Stimulated activated CD8-positive, alpha-beta memory T cell treated with anti-CD3 and anti-CD28 coated beads, Interleukin-15, amount 100 ng/mL, for 4 hours (primary cell): ENCODE measurements at places on chromosomes 3 and 15.

DNA sequence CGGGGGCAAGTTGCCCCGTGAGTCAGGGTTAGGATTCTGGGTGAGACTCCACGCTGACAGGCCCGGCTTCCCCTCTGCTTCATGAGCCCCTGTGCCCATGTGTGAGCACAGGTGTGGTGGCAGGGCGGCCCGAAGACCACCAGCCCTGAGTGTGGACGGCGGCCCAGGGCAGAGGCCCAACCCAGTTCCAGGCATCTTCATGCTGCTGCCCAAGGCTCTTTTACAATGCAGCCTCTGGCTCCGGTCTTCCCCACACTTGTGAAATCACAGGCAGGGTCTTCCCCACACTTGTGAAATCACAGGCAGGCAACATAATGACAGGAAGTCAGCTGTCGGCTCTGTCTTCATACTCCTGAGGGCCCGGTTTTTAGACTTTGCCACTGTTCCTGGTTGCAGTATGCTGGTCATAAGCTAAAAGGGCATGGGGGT, 78.8 kb downstream of the AAGAB start:
- no peak for DNase-seq

GRCh38 chr15:80660119-80660518, 35.0 kb upstream of the ABHD17C start:
- DNase-seq = no peak

- DNase-seq = no peak
Observed at GRCh38 chr3:27312044-27312668, 57.0 kb downstream of the NEK10 start.

GRCh38 chr3:193974671-193975535, 161.0 kb upstream of the HES1 start:
- no peak for DNase-seq

- no peak for DNase-seq
Observed at GRCh38 chr3:156859578-156859977, 33.4 kb downstream of the LEKR1 start.

GRCh38 chr3:46027736-46028397, 584 bp upstream of the XCR1 start:
- no peak for DNase-seq

- DNase-seq = no peak
Observed at GRCh38 chr15:100108846-100109245, 232.9 kb downstream of the ADAMTS17 start.

DNA sequence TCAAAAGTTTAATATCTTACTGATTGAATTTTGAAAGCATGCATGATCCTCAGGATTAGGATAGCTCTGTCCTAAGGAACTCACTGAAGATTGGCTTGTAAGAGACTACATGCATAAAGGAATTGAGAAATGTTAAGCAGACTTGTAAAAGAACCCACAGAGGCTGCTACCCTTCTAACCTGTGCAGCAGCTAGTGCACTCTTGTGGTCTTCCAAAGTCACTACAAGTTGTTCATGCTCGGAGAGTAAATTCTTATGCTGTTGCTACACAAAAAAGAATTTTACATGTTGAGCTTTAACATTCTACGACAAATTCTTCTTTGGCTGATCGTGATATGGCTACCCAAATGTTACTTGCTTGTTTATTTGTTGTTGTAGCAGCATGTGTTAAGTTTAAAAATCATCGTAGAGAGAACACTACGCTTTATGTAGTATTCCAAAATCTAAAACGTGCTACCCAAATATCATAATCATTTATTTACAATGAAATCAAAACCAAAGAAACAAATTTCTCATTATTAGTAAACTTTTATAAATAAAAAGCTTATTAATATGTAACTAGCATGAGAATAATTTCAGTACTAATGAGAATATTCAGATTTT, 55.0 kb downstream of the GOLIM4 start:
- DNase-seq = no peak

- DNase-seq = no peak
Observed at GRCh38 chr3:117762621-117763037, 1053.0 kb downstream of the TUSC7 start.

GRCh38 chr3:172698631-172699030, 12.2 kb downstream of the NCEH1 start:
- no peak for DNase-seq

DNA sequence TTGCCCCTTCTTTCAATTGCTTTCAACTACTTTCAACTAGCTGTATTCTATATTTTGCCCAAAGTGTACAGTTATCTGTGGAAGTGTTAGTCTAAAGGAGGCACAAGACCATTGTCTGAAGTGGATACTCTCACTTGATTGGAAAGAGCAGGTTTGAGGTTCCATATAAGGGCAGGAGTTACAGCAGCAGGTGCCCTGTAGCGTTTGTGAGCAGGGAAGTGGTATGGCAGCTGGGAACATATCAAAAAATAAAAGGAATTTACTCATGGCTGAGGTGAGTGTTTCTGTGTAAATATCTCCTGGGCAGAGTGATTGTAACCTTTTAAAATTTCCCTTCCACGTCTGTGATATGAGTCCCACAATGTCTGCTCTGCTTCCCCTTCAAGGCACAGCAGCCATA, 38.5 kb upstream of the DNAJC13 start:
- DNase-seq = no peak

DNA sequence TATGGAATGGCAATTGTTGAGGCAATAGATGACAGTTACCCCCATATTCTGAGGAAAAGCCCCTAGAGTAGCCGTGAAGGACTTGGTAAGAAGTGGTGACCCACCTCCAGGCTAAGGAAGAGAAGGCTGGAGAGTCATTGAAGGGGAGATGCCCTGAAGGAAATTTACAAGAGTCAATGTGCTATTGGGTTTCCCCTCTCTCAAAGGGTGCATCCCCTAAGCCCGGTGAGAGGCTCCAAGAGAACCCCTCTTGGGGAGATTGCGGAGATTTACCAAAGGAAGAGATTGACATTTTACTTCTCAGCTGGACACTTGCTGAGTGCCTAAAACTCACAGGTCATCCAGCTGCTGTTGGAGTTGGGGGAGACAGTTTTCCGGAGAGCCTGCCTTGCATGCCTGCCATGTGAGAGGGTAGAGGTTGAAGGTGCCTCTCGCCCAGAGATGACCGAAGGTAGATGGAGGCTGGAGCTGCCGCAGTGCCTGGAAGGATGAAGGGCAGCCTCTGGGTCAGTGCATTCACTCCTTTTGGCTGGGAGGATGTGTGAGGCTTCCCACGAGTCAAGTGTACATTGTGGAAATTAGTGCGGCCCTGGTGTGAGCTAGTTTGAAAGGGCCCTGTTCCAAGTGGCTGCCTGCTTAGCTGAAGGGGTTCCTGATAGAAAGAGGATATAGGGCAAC, 30.7 kb downstream of the MESD start:
- no peak for DNase-seq

GRCh38 chr3:158352551-158352950, 218.4 kb upstream of the MLF1 start:
- no peak for DNase-seq

- DNase-seq = no peak
Observed at GRCh38 chr3:154176036-154176435, 54.8 kb downstream of the ARHGEF26 start.

DNA sequence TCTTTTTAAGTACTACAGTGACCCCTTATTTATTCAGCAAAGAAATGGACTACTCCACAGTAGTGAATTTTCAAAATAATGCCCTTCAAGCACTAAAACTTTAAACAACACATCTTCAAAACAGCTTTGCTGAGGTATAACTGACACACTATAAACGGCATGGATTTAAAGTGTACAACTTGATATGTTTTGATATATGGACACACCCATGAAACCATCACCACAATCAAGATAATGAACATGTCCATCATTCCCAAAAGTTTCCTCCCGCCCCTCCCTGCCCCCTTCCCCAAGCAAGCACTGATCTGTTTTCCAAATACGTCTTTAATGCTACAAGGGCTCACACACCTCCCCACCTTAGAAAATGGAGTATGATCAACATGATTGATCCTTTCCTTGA, 1.6 kb upstream of the FURIN start:
- DNase-seq = no peak

GRCh38 chr15:89578146-89578545, 2.9 kb downstream of the TICRR start:
- DNase-seq = no peak

DNA sequence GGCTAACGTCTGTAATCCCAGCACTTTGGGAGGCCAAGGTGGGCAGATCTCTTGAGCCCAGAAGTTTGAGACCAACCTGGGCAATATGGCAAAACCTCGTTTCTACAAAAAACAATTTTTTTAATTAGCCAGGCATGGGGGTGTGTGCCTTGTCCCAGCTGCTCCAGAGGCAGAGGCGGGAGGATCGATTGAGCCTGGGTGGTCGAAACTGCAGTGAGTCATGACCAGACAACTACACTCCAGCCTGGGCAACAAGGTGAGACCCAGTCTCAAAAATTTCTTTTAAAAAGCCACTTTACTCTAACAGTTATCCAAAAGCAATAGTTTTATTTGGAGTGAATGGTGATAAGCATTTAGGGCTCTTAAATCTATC, 12.5 kb downstream of the TRIM59 start:
- DNase-seq = no peak

- no peak for DNase-seq
Observed at GRCh38 chr15:36175186-36175740, 404.2 kb upstream of the CDIN1 start.

DNA sequence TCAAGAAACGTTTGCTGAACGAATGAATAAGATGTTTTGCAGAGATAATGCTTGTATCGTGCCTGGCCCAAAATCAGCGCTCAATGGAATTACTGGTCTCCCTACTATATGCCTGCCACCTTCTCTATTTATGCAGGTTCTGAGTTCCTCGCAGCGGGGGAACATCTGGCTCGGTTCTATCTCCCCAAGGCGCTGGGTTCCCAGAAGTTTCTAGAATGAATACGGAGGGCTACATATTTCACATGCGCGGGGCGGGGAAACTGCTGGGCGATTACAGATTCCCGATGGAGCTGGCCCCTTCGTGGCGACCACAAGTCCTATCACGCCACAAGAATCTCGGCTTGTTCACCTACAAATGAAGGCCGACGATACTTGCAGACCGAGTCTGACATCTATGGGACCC, 411 bp upstream of the EIF2B5 start:
- no peak for DNase-seq

DNA sequence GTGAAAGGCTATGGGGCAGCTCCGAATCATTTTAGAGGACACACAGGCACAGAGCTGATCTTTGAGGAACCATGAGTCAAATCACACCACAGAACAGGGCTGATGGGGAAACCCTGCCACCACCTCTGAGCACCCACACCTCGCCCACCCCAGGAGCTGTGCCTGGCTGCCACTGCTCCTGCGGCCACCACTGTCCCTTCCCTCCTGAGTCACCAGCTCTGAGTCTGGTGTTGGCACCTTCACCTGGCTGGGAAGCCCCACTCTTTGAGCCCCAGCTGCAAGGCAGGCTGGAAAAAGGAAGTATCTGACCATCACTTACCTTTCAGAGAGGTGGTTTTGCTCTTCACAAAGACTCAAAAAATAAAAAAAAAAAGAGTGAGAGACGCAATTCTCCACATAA, 63.6 kb upstream of the MEF2A start:
- DNase-seq = no peak

GRCh38 chr3:197737749-197738462, 1.2 kb upstream of the RUBCN start:
- DNase-seq = no peak

- no peak for DNase-seq
Observed at GRCh38 chr3:110495201-110495927, 576.3 kb upstream of the NECTIN3 start.

GRCh38 chr3:134004841-134005240, 24.9 kb downstream of the SLCO2A1 start:
- DNase-seq = no peak

DNA sequence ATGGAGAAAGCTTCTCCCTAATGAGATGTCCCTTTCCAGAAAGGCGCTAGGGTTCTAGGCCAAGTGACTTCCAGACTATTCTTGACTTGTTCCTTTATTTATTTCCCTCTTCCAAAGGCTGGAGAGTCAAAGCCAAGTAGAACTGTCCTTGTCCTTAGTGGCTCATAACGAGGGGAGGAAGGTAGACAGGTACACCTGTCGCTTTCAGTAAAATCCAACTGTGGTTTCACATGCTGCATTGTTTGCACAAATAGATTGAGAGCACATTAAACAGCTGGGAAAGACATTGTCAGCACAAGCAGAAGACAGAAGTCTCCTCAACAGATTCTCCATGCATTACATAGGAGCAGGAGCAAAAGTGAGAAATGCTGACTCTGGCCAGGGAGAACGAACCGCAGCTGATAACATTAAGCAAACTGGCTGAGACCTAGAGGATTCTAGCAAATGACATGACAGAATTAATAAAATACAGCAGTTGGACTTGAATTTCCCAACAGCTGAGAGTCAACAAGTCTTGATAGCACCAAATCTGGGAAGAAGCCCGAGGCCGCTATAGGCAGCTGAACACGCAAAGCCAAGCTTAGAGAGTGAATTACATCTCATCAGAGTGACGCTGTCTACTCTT, 227.7 kb downstream of the TLE3 start:
- DNase-seq = no peak

DNA sequence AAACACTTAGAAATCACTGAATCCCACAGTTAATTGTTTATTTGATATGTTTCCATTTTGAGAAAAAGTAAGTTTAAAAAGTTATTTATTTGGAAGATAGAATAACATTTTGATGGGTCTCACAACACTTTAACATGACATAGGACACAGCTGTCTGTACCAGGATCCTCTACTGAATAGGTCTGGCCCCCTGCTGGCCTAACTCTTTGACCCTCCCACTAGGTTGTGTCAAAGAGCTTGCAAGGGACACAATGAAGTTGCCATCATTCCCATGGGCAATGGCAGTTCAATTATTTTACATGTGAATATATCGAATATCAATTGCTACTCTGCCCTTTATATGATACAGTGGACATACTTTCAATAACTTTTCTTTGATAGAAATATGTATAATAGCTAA, 138.9 kb downstream of the EPHA3 start:
- DNase-seq = no peak

DNA sequence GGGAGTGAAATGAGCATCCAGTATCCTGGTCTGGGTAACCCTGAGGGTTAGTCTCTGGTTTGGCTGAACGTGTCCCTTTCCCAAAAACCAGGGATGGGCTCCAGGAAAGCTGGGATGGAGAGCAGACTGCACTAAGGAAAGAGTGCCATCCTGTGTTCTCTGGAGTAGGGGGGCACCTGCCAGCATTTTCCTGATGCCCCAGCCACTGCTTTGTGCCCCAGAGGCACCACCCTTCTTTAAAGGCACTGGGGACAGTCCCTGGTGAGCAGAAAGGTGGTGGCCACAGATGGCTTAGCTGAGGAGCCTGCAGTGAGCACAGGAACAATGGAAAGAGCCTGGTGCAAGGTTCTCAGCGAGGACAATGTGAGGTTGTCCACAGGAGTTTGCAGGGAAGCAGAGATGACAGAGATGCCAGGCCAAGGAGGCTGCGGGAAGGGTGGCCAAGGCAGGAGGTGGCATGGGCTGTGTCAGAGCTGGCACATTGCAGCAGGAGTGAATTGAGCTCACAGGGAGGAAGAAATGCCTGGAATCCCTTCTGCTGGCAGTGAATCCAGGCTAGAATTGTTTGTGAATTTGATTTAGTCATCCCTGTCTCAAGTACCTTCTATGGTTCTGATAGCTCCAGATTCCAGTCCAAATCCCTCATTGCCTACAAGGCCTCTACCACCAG, 39.9 kb downstream of the AMOTL2 start:
- no peak for DNase-seq
